ENCODE measurements at places on chromosomes 11 and 22. TPM values are rescaled to one million over a fixed set of nuclear protein-coding genes. Genes with fewer than 3 reads are reported as not detected.

- no peak for DNase-seq
These were observed 69.8 kb downstream of the ARFGAP2 start for GRCh38 chr11:47106798-47107411.

Gene CSNK2A3
- total RNA-seq, result 1.4 TPM

DNA sequence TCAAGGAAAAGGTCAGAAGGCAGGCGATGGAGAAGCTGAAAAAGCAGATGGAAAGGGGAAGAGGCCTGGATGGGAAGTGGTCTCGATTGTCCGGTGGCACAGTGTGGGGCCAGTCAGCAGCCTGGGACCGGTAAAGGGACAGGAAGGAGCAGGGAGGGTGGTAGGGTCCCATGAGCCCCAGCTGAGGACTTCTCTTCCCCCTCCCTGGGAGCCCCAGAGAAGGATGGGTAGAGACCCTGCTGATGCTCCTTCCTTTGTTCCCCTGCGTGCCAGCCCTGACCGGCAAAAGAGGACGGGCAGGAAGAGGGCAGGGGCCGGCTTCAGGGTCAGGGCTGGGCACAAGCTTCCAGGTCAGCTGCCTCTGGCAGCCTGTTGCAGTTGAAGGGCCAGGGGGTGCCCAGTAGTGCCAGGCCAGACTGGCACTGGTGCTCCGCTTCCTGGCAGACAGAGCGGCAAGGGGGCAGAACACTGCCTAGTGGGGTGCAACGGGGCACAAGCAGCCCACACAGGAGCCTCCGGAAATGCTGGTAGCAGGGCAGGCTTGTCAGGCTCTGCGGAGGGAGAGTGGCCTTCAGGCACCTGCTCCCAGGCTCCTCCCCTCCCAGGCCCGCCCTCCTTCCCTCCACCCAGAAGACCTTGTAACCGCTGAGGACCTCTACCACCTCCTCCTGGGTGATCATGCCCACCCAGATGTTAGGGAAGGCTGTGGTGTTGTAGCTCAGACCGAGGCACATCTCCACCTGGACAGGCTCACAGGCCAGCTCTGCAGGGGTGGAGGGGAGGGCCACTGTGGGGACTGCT, 739 bp upstream of the C1QTNF5 start:
- DNase-seq, result no peak

GRCh38 chr11:41533761-41534160, 74.3 kb upstream of the LRRC4C start:
- DNase-seq, result no peak

DNA sequence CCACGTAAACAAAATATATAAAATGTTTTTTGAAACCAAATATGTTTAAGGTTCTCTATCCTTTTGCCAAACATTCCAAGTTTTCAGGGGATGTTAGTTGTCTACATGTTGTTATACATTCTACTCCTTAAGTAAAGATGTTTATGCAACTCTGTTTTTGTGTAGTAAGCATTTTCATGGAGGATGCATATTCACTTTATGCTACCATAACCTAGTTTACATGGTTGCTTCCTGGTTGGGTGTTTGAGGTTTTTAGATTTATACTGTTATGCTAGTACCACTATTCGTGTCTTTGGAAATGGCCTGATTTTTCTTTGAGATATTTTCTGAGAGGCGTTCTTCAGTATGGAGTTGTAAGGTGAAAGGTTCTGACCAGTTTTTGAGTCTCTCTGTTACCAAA, 131.1 kb upstream of the SORL1-AS1 start:
- no peak for DNase-seq

- no peak for DNase-seq
These were observed 37.7 kb downstream of the EIF4ENIF1 start for GRCh38 chr22:31451709-31452571.

DNA sequence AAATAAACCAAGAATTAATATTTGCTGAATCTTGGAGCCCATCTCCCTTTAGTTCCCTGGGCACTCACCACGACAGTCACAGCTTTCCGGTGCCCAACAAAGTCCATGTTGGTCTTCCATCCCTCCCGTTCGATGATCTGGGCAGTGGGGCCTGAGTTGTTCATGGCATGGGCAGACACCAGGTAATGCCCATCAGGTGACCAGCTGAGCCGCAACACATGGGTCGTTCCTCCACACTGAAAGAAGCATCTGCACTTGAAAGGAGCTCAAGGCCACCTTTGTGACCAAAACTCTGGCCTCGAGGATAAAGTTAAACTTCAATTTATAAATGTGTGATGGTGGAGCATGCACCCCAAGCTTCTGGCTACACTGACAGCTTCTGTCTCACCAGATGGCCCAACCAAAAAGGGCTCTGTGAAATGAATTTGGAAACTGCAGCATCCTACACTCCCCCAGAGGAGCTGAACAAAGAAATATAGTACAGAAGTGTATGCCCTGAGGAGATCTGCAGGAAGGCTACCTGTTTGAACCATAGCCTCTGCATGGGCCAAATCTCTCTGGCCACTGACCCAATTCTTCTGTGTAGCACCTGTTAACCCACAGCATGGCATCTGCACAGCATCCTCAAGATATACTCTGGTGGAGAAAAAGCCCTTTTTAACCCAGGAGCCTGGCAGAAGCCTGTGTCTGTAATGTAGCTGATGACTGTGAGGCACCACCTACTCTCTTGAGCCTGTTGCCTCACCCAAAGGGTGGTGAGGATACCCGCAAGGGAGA, 37.1 kb downstream of the HIRA start:
- no peak for DNase-seq

DNA sequence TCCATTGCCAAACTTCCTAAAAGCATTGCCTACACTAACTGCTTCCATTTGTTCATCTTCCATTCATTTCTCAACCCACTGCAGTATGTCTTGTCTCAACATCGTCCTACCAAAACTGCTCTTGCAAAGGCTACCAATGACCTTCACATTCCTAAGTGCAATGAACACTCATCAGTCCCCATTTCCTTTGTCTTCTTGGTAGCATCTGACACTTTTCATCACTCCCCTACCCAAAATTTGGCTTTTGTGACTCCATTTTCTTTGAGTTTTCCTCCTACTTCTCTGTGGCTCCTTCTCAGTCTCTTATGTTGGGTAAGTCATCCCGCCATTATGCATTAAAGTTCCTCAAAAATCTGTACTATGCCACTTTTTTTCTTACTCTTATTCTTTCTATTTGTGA, 135.4 kb downstream of the CCDC81 start:
- DNase-seq, result no peak

Gene ZNF74
- total RNA-seq, result 3.9 TPM

Gene EWSR1
- total RNA-seq, result 103 TPM

DNA sequence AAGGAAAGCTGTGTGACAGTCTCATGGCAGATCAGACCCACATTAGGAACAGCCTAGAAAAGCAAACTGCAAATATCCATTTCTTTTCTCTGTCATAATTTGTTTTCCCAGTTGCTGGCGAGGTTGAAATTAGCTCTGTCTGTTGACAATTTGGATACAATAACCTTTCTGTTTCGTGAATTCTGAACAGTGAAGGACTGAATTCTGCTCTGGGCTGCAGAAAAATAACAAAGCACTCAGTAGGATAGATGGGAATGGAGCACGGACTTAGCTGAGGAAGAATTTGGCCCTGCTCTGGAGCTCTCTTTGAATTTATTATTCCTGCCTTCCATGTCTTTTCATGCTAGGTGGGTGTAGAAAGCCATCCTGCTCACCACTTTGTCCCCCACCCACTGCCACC, 140.3 kb downstream of the RRAS2 start:
- no peak for DNase-seq

DNA sequence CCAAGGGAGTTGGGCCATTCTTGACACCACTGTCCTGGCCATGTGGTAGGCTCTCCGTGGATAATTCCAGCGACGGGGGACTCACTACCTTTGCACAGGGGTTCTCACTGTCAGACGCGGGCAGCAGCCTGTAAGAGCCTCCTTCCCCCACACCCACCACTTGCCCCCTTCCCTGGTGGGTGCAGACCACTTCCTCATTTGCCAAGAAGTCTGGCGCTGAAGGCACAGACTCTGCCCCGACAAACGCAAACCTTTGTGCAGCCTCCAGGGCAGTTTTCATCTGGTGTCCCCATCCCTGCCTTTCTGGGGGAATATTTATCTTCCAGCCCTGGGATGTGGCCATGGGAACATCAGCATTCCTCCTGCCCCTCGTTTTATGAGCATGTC, 422.5 kb downstream of the SHANK2 start:
- DNase-seq, result no peak

Gene ELP4
- 14.1 TPM for total RNA-seq

Gene SAA2
- not detected for total RNA-seq

- peak; percentile 27 for DNase-seq
These were observed 5.1 kb upstream of the OSBPL5 start for GRCh38 chr11:3170044-3170755.
